ENCODE measurements at places on chromosomes 12 and 14.

DNA sequence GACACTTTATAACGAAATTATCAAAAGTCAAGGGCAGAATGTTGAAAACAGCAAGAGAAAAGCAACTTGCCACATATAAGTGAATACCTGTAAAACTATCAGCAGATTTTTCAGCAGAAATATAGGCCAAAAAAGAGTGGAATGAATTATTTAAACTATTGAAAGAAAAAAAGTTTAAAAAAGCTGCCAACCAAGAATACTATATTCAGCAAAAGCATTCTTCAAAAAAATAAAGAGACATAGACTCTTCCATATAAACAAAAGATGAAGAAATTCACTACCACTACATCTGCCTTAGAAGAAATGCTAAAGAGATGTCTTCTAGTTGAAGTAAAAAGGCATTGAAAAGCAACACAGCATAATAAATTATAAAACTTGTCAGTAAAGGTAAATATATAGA lies 80.6 kb upstream of the CPNE8 start:
- DNase-seq, result no peak

DNA sequence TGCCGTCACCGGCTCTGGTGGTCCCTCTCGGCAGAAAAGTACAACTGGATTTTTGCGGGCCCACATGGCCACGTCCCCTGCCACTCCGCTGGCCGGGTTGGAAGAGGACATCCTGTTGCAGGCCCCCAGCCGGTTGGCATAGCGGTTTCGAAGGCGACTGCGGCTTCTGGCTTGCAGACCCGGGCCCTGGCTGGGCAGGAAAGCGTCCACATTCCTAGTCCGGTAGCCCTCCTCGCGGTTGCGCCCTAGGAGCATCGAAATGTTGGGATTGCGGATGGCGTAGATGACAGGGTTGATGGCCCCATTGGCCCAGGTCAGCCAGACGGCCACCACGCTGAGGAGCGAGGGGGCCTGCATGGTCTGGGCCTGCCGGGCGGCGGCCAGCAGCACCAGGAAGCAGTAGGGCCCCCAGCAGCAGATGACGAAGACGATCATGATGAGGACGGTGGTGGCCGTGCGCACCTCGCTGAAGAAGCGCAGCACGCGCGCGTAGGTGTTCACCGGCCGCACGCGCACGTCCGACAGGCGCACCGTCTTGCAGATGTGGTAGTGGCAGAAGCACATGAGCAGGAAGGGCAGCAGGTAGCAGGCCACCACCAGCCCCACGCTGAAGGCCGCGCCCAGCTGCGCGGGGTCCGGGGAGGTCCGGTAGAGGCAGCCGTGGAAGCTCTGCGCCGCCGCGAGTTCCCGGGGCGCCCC lies 1.2 kb downstream of the GPR135 start:
- DNase-seq, result peak; percentile 18

DNA sequence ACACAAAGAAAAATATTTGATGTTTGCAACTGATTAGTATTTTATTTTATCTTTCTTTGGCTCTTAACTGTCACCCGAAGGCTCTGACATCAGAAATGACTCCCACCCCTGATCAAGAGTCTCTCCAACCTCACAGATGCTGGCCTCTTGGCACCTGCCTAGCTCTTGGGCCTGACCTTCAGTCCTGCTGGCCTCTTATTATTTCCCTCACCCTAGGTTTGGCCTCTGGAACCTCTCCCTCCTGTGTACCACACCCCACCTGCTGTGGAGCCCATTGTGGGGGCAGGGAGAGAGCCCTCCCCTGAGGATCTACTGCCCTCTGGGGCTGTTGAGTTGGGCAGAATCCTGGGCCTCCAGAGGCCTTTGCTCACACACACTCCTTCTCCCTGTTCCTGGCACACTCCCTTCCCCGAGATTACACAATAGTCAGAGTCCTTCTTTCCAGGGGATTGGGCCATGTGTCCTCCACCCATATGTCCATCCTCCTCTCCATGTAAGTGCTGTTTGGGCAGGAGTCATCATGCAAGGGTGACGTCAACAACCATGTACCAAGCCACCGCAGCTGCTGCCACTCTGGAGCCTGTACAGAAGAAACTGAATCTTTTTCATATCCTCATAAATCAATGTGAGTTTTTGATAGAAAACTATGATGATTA lies 124.3 kb downstream of the RASSF9 start:
- DNase-seq, result no peak

GRCh38 chr12:132774159-132774558 lies 12.5 kb upstream of the ANKLE2 start:
- DNase-seq, result no peak

DNA sequence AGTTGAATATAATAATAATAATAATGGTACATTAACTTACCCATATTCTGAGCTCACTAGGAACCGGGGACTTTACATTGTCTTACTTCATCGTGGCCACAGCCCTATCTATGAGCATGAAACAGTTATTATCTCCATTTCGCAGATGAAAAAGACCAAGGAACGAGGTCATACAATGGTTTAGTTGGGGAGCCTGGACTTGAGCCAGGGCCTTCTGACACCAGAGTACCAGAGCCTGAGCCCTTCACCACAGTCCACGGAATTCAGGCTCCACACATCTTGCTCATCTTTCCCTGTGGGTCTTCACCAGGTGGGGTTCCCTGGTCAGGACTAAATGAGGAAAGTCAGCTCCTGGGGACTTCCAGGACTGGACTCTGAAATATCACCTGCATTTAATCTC lies 31.3 kb upstream of the CMKLR1 start:
- DNase-seq, result no peak

- DNase-seq, result no peak
These were observed 68.8 kb upstream of the GPR68 start for GRCh38 chr14:91313154-91313850.

DNA sequence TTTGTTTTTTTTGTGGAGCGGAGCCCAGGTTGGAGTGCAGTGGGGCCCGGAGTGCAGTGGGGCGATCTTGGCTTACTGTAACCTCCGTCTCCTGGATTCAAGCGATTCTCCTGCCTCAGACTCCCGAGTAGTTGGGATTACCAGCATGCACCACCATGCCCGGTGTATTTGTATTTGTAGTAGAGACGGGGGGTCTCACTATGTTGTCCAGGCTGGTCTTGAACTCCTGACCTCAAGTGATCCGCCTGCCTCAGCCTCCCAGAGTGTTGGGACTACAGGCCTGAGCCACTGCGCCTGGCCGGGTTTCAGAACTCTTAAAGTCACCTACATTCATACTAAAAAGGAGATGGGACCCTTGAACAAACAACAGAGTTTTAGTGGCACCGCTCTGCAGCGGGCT lies 52.7 kb downstream of the KRT80 start:
- DNase-seq, result no peak

GRCh38 chr12:131318045-131318685 lies 364.5 kb downstream of the ADGRD1 start:
- DNase-seq, result no peak

DNA sequence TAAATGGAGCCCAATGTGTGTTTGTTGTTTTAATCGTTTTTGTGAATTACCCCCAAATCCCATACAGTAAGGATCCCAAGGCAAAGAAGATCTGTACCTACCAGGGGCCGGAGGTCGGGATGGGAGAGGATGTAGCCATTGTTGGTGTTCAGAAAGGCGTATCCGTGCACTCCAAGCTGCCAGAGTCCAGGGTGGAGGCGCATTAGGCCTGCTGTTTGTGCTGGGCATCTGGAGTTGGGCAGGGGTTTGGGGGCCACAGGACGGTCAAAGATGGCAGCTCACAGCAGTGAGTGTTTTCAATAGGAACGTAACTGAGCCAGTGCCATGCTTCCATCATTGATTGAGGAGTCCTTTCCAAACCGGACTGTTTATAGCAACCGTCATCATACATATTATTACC lies 40.2 kb downstream of the CACNA2D4 start:
- no peak for DNase-seq

DNA sequence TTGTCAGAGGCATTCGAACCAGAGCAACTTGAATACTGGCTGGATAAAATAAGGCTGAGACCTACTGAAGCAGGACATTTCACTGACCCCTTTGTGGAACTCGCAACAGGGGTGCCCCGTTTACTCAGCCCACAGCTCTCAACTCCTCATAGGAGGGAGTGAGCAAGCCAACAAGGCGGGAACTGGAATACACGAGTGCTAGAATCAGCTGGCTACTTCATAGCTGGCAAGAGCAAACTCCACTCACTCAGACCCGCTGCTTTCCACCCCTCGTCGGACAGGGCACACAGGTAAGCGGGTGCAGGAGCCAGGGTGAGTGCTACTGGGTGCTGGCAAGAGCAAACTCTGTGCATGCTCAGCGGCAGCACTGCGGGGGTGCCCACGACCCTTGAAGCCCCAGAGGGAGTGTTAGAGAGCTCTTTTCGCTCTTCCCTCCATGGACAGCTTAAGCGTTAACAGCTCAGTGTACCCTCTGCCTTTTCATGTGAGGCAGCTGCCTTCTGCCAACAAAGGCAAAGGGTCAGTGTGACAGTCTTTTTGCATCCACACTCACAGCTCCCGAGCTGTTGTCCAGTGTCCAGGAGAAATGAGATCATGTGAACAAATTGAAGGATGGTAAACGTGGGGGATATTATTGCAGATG lies 15.7 kb downstream of the CAPZA3 start:
- DNase-seq, result no peak

GRCh38 chr12:75550401-75551240 lies 39.2 kb upstream of the KRR1 start:
- no peak for DNase-seq
